ENCODE measurements at places on chromosomes 7 and 10. TPM values are rescaled to one million over a fixed set of nuclear protein-coding genes. Genes with fewer than 3 reads are reported as not detected.

- no peaks in the 10 kb centered on the region for H3K27me3 ChIP-seq
- H3K4me3 ChIP-seq = no peak overlapping the region
- H3K36me3 ChIP-seq = peaks cover 15% of the 10 kb centered on the region
- no peak overlapping the region for H3K27ac ChIP-seq
Observed at GRCh38 chr7:97179454-97180104, 62.1 kb downstream of the SDHAF3 start.

DNA sequence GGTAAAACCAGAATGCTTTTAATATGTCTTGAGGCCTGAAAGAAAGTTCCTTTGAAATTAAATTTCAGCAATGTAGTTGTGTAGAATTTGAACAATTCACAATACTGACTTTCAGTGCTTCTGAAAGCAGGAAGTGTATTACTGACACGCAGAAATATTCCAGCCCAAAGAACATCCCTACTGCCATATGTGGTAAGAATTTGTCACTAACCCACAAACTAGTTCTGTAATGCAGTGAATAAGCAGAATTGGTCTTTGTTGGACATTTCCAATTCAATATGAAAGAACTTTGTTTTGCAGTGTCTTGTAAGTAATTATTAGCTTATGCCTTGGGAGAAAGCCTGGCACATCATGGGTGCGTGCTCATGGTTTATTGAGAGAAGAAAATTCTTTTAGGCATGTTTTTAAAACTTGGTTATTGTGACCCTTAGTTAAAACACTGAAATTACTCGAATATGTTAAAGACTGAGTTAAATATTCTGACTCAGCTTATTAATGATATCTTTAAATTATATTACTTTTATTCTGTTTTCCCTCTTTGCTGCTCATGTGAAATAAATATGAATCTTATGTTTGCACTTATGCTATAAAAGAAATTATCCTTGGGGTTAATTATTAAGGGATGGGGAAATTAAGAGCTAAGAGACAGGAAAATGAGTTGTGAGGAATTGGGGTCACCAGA is 33.4 kb downstream of the PTPN12 start:
- no peak overlapping the region for H3K4me3 ChIP-seq
- no peaks in the 10 kb centered on the region for H3K27me3 ChIP-seq
- no peak for DNase-seq
- H3K36me3 ChIP-seq = peaks cover 3% of the 10 kb centered on the region
- no peak overlapping the region for H3K27ac ChIP-seq

DNA sequence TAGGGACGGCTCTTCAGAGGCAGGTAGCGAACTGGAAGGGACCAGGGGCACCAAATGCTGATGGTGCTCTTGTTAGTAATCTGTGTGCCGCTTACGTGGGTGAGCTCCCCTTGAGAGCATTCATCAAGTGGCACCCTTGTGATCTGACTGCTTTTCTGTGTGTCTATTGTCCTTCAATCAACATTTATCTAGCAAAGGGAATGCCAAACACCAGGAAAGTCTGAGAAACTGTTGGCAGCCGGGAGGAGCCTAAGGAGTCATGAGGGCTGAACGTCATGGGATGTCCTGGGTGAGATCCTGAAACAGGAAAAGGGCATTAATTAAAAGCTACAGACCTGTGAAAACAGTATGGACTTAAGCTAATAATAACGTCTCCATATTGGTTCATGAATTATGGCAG is 733.1 kb downstream of the TYW1 start:
- no peaks in the 10 kb centered on the region for H3K4me1 ChIP-seq
- no peaks in the 10 kb centered on the region for H3K36me3 ChIP-seq
- no peak overlapping the region for H3K4me3 ChIP-seq

- DNase-seq = no peak
- no peaks in the 10 kb centered on the region for H3K36me3 ChIP-seq
- H3K27me3 ChIP-seq = peaks cover 4% of the 10 kb centered on the region
- H3K4me1 ChIP-seq = no peaks in the 10 kb centered on the region
Observed at GRCh38 chr7:18117482-18117881, 89.8 kb upstream of the PRPS1L1 start.

DNA sequence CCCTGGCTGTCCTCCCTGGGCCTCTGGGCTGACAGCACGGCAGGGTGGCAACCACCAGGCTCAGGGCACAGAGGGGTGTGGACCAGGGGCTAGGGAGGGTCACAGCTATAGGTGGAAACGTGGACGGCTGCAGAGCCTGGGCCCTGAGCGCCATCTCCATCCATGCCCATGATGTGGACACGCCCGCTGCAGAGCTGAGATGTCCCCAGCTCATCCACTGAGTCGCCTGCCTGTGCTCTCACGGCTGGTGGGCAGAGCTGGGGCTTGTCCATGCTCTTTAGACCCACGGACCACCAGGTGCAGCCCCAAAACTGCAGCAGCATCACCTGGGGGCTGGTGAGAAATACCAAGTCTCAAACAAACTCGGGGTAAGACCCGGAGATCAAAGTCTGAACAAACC is 16.1 kb downstream of the TECPR1 start:
- no peak overlapping the region for H3K4me3 ChIP-seq
- DNase-seq = no peak
- H3K27me3 ChIP-seq = no peaks in the 10 kb centered on the region

- no peak for DNase-seq
- peak overlapping the region; percentile 76 for H3K27ac ChIP-seq
- H3K4me3 ChIP-seq = peak overlapping the region; percentile 98
- peaks cover 29% of the 10 kb centered on the region for H3K4me1 ChIP-seq
- peaks cover 2% of the 10 kb centered on the region for H3K27me3 ChIP-seq
- peaks cover 5% of the 10 kb centered on the region for H3K36me3 ChIP-seq
Observed at GRCh38 chr7:131110297-131111080, 217.2 kb upstream of the MKLN1 start.

GRCh38 chr7:150855046-150855445 is 2.7 kb downstream of the AOC1 start:
- no peaks in the 10 kb centered on the region for H3K36me3 ChIP-seq
- peaks cover 10% of the 10 kb centered on the region for H3K27me3 ChIP-seq
- no peak overlapping the region for H3K27ac ChIP-seq
- peaks cover 2% of the 10 kb centered on the region for H3K4me1 ChIP-seq
- H3K4me3 ChIP-seq = no peak overlapping the region
- no peak for DNase-seq

- H3K4me1 ChIP-seq = no peaks in the 10 kb centered on the region
- H3K27me3 ChIP-seq = no peaks in the 10 kb centered on the region
- peaks cover under 1% of the 10 kb centered on the region for H3K36me3 ChIP-seq
- no peak overlapping the region for H3K27ac ChIP-seq
Observed at GRCh38 chr7:103059471-103059870, 15.1 kb downstream of the FBXL13 start.

GRCh38 chr10:119219871-119220270 is 12.5 kb downstream of the GRK5 start:
- H3K27me3 ChIP-seq = no peaks in the 10 kb centered on the region
- no peak for DNase-seq
- H3K4me1 ChIP-seq = peaks cover 22% of the 10 kb centered on the region
- peaks cover 2% of the 10 kb centered on the region for H3K36me3 ChIP-seq
- H3K4me3 ChIP-seq = no peak overlapping the region
- H3K27ac ChIP-seq = no peak overlapping the region

DNA sequence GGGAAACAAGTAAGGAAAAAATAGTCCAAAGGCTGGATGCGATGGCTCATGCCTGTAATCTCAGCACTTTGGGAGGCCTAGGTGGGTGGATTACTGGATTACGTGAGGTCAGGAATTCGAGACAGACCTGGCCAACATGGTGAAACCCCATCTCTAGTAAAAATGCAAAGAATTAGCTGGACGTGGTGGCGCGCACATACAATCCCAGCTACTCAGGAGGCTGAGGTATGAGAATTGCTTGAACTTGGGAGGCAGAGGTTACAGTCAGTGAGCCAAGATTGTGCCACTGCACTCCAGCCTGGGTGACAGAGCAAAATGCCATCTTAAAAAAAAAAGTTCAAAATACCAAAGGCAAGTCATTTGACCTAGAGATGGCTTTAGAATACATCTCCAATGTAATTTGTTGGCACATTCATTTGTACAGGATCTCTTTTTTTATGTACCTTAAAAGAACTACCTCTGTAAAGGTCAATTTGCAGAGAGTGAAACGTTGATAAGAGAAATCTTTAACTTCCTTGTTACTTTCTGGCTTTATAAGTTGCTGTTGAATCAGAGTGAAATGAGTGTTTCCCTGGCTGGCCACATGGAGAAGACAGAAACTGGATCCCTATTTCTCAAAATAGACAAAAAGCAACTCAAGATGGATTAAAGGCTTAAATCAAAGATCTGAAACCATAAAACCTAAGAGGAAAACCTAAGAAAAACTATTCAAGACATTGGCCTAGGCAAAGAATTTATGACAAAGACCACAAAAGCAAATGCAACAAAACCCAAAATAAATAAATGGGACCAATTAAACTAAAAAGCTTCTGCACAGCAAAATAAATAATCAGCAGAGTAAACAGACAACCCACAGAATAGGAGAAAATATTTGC is 260.7 kb downstream of the KLF6 start:
- peaks cover 5% of the 10 kb centered on the region for H3K27me3 ChIP-seq
- DNase-seq = no peak
- no peak overlapping the region for H3K27ac ChIP-seq
- no peak overlapping the region for H3K4me3 ChIP-seq
- H3K4me1 ChIP-seq = no peaks in the 10 kb centered on the region

DNA sequence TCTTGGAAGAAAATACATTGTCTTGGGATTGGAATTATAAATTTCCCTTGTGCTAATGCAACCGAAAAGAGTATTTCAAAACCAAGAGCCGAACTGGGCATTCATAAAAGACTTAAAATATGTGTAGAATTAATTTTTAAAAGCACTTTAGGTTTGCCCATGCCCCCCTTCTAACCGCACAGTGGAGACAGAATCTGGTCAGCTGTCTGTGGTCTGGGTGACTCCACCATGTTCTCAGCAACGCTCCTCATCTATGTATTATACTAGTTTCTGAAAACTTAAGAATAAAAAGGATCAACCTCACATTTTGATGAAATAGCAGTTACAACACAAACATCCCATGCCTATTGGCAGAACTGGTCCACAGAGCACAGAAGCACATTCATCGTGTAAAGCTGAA is 192.6 kb upstream of the C7orf33 start:
- no peaks in the 10 kb centered on the region for H3K36me3 ChIP-seq
- H3K27me3 ChIP-seq = peaks cover 44% of the 10 kb centered on the region
- H3K4me3 ChIP-seq = no peak overlapping the region
- H3K27ac ChIP-seq = no peak overlapping the region

The OR6B1 gene
- not detected for total RNA-seq

DNA sequence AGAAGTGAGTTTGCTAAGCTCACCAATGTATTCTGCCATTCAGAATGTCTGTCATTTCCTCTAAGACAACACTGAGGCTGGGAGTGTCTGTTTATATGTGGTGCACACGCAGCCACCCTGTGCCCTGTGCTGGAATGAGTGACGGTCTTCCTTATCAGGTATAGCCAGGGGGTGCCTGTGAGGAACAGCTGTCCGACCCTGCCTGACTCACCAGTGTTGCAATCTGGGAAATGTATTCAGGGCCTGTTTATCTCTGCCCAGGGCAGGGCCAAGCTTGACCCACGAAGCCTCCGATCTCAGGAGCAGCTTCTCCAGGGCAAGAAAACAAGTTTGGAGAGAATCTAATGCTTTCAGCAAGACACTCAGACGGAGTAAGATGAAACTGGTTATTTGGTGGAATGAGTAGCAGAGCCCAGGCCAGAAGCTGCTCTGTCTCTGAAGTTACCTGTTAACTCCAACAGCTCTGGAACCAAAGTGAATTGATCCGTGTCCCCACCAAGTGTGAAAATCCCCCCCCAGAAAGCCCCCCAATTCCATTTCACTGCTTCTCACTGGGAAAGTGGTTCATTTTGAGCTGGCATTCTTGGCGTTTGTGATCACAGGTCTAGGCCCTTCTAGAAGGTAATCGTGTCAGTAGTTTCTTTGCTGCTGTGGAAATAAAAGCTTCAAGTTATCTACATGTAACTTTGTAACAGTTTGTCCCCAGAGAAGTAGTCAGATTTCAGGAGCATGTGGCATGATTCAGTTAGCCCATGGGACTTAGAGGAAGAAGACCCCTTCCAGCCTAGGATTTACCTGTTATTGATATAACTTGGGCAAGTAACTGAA is 6.1 kb upstream of the UBE2H start:
- no peaks in the 10 kb centered on the region for H3K27me3 ChIP-seq
- DNase-seq = no peak
- no peaks in the 10 kb centered on the region for H3K36me3 ChIP-seq
- H3K4me1 ChIP-seq = no peaks in the 10 kb centered on the region
- H3K27ac ChIP-seq = no peak overlapping the region
- H3K4me3 ChIP-seq = no peak overlapping the region

DNA sequence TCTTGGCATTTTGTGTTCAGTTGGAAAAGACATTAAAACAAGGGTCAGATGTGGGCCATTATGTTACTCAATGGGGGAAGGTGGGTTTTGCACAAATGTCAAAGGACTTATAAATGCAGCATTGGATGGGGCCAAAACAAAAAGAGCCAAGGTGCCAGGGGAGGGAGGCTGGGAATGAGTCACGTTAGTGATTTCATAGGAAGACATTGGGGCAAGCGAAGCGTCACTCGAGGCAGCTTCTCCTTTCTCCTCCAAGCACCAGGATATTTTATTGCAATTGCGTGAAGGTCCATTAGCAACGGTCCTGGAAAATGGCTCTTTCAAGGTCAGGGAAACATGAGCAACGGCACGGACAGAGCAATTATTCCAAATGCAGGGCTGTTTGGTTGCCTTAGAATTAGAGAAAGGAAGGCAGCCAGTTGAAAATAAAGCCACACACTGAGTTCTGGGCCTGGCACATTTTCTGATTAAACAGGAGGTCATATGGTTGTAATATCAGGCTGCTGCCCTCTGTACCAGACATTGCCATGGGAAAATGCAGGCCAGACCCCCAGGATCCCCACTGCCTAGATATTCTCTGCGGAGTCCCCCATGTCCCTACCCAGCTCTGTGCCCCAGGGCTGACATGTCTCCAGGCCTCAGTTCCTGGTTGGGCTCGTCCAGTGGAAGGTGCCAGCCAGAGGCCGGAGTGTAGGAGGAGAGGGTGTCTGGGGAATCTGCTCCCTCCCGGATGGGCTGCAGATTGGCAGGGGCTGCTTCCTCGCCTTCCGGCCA is 63.3 kb upstream of the NANOS1 start:
- H3K4me3 ChIP-seq = no peak overlapping the region
- no peak overlapping the region for H3K27ac ChIP-seq
- H3K27me3 ChIP-seq = peaks cover 7% of the 10 kb centered on the region
- no peak for DNase-seq
- H3K36me3 ChIP-seq = no peaks in the 10 kb centered on the region
- H3K4me1 ChIP-seq = no peaks in the 10 kb centered on the region

DNA sequence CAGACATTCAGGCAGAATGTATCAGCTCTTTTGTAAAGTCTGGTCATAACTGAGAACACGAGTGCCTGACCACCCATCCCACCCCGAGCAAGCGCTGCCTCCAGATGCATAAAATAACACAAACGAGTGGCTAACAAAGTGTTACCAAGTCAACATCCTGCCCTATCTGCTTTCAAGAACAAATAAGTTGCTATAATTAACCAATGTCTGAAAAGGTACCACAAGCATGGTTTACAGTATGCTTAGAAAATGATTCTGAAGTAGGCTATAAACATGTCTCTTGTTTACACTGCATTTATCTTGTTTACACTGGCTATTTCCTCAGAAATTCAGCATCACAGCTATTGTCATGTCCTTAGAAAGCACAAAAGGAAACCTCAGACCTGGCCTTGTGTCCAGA is 49.5 kb downstream of the PIK3AP1 start:
- peaks cover 7% of the 10 kb centered on the region for H3K4me1 ChIP-seq
- no peaks in the 10 kb centered on the region for H3K36me3 ChIP-seq
- H3K27me3 ChIP-seq = no peaks in the 10 kb centered on the region
- no peak overlapping the region for H3K4me3 ChIP-seq
- no peak for DNase-seq
- H3K27ac ChIP-seq = no peak overlapping the region

GRCh38 chr10:51602326-51602725 is 97.1 kb downstream of the CSTF2T start:
- no peaks in the 10 kb centered on the region for H3K36me3 ChIP-seq
- no peak overlapping the region for H3K27ac ChIP-seq
- DNase-seq = no peak
- no peaks in the 10 kb centered on the region for H3K4me1 ChIP-seq
- no peak overlapping the region for H3K4me3 ChIP-seq
- no peaks in the 10 kb centered on the region for H3K27me3 ChIP-seq

All from activated naive CD4-positive, alpha-beta T cell treated with anti-CD3 and anti-CD28 coated beads for 36 hours (primary cell).